Midbrain (tissue), 1 donor: ENCODE measurements at places on chromosomes 16 and 17.

DNA sequence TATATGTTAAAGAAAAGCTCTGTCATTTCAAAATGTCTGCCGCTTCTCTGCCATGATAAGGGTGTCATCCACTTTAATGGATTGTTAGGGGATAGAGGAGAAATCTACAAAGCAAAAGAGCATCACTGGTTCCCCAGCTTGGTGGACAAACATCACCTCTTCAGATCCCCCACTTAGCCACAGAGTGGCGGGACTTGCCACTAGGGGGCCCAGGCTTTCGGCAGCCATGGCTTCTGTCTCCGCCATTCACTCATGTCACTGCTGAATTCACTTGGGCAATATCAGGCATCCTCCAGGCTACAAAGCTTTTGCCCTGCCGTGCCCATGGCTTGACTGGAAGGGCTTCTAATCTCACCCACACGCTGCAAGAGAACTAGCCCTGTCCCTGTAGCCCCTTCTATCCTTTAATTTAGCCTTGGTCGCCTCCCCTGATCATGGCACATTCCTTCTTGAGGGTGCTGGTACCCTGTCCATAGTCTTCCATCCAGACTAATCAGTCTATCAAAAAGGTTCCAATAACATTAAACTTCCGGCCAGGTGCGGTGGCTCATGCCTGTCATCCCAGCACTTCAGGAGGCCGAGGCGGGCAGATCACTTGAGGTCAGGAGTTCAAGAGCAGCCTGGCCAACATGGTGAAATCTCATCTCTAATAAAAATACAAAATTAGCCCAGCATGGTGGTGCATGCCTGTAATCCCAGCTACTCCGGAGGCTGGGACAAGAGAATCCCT is 34.7 kb downstream of the SBK1 start:
- DNase-seq, result peak; percentile 15

DNA sequence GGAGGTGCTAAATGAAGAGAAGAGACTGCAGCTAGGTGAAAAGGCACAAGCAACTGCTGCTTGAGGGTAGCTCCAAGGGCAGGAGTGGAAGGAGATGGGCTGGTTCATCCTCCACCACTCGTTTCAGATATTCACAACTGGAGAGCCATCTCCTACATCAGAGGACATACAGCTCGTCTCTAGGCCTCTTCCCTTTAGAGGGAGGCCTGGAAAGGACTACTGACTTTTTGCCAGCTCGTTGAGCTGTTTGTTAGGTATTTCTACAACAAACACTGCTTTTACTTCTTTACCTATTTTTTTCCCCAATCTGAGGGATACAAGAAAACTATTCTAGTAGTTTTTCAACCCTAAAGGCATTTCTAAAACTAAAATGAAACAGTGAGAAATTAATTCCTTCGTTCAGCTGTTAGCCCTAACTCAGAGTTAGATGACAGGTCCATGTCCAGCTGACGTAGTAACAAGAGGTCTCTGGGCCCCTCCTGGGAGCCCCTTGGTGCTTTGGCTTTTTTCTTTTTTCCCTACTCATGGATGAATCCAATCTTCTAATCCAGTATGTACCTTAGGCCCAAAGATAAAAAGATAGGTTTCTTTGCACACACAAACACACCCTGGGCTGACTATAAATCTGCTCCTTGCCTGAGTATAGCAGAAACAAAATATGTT is 47.8 kb upstream of the TBX2 start:
- no peak for DNase-seq

DNA sequence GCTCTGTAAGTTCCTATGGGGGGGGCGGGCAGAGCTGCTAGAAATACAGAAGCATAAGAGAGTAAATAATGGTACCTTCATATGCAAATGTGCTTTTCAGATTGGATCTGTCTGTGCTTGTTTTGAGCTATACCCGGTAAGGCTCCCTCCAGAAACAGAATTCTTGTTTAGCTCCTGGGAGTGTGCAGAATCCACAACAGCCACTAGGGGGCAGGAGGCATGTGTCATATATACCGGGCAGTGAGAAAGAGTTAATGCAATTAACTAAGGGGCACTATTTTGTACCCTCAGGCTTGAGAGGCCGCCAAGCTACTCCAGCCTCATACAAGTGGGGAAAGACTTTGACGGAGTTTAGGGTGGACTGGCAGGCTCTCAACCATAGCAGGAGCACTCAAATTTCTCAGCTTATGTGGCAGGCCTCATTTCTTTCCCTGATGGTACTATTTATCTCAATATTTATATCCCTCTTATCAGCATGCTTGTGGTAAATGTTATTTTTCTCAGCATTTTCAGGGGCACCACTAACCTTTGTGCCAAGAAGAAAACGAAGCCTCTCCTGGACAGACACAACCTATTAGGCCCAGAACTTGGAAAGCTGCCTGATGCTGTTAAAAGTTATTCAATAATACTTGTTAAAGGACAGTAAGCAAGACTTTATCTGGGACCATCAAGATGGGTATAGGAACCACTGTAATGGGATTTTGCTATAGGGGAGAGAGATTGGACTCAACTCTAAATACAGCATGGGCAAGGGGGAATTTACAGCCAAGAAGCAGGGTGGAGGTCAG is 10.7 kb upstream of the CENPV start:
- DNase-seq, result peak; percentile 86

DNA sequence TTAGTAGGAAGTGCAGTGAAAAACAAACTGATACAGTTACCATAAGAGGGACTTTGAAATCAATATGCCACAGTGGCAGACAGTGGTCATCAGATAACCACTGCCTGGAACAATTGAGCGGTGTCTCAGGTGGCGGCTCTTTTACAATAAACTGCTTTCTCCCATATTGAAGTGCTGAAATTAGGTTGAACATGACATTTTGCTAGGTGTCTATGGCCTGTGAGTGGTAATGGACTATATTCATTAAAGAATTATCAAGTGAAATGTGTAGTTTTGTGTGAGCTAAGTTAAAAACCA is 214.7 kb downstream of the RPTOR start:
- no peak for DNase-seq

GRCh38 chr17:69728816-69729215 is 314.3 kb downstream of the MAP2K6 start:
- no peak for DNase-seq

- no peak for DNase-seq
Observed at GRCh38 chr17:50532452-50533024, at the start of gene EPN3. Gene EPN3, plus strand, starts transcription at chr17:50532735. Its CDS starts 3,822 bp downstream, at chr17:50536557.

DNA sequence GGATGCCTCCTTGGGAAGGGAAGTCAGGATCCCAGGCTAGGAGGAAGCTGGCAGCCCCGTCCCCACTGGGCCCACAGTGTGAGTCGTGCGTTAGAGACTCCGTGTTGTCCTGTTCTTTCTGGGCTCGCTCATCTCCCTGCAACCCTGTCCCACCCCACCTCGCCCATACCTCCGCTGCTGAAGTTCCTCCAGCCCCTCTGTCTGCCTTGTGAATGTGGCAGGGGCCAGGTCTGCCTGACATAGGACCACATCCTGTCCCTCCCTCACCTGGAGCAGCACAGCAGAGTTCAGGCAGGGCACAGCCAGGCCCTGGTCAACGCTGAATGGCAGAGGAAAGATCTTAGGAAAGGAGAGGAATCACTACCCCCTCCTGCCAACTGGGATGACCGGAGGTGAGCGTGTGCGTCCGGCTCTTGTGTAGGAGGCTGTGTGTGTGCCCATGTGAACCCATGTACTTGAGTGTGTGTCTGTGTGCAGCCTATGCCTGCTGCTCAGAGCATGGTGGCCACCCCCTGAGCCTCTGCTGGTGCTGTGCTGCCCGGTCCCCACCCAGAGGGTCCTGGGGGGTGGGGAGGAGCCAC is 12.8 kb downstream of the KCNJ18 start:
- no peak for DNase-seq

GRCh38 chr16:81189100-81189664 is 49.3 kb upstream of the BCO1 start:
- peak; percentile 85 for DNase-seq

DNA sequence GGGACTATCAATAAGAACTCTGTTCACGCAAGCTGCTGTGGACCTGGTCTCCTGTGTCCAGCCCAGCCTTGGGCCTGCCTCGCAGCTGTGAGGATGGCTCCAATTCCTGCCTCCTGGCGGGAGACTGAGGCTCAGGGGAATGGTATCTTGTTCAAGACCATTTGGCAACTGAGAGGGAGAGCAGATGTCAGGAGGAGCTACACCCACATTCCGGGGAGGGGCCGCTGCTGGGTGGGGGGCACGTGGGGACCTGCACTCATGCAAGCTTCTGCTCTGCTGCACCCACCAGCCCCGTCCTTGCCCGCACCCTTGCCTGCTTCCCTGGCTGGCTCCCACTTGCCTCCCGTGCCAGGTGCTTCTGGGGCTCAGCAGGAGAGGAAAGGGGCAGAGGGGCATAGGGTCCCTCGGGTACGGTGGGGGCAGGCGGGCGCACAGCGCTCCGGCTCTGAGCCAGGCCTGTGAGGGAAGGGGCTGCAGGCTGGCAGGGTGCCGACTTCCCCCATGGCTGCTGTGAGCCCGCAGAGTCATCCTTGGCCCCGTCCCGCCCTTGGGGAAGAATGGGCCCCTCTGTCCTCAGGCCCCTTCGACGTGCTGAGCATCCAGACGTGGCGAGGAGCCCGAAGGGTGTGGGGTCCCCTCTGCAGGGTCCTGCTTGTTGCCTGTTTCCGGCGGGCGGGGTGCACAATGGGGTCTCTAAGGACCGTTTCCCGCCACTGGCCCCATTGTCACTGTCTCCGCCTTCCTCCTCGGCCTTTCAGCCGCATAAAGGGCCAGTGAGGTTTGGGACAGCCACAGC is 2.7 kb downstream of the METRN start:
- no peak for DNase-seq

DNA sequence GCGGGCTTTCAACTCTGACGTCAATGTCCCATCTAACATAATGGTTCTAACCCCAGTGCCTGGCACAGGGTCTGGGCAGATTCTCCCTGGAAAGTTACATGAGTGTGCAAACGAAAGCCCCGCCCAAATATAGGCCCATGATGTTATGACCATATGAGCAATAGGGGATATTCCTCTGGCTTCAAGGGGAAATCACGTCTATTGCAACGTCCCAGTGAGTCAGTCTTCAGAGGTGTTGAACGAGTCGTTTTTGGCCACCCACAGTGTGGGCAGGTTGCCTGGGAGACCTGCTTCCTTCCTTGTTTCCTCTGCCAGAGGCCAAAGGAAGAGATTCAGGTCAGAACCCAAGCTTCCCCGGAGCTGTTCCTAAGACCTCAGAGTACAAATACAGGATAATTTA is 30.3 kb downstream of the PIK3R5 start:
- DNase-seq, result no peak

- no peak for DNase-seq
Observed at GRCh38 chr17:7132511-7133094, 18.0 kb upstream of the ASGR2 start.

- no peak for DNase-seq
Observed at GRCh38 chr16:89408315-89408714, 82.0 kb downstream of the ANKRD11 start.

GRCh38 chr16:17166095-17166494 is 304.7 kb downstream of the XYLT1 start:
- DNase-seq, result no peak
